ENCODE measurements at places on chromosomes 3 and 15. TPM values are rescaled to one million over a fixed set of nuclear protein-coding genes. Genes with fewer than 3 reads are reported as not detected.

DNA sequence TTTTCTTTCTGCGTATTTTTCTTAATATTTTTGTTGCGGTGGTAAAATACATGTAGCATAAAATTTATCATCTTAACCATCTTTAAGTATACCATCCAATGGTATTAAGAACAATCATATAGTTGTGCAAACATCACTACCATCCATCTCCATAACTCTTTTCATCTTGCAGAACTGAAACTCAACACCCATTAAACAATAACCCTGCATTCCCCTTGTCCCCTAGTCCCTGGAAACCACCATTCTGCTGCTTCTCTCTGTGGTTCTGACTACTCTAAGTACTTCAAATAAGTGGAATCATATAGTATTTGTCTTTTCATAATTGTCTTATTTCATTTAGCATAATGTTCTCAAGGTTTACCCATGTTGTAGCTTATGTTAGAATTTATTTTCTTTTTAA is 67.3 kb upstream of the EOMES start:
- H3K4me1 ChIP-seq: no peaks in the 10 kb centered on the region
- no peak for DNase-seq
- H3K27me3 ChIP-seq: no peaks in the 10 kb centered on the region
- H3K4me3 ChIP-seq: no peak overlapping the region

- H3K27me3 ChIP-seq: no peaks in the 10 kb centered on the region
- H3K4me1 ChIP-seq: peaks cover 15% of the 10 kb centered on the region
- no peak overlapping the region for H3K27ac ChIP-seq
- no peak for DNase-seq
- H3K36me3 ChIP-seq: no peaks in the 10 kb centered on the region
- no peak overlapping the region for H3K4me3 ChIP-seq
Measured at GRCh38 chr15:63434576-63435186, 53.0 kb upstream of the CA12 start.

GRCh38 chr3:129563850-129564535 is 21.0 kb downstream of the H1-8 start:
- no peak for DNase-seq
- H3K4me3 ChIP-seq: no peak overlapping the region
- H3K4me1 ChIP-seq: peaks cover 84% of the 10 kb centered on the region
- peaks cover 91% of the 10 kb centered on the region for H3K36me3 ChIP-seq

DNA sequence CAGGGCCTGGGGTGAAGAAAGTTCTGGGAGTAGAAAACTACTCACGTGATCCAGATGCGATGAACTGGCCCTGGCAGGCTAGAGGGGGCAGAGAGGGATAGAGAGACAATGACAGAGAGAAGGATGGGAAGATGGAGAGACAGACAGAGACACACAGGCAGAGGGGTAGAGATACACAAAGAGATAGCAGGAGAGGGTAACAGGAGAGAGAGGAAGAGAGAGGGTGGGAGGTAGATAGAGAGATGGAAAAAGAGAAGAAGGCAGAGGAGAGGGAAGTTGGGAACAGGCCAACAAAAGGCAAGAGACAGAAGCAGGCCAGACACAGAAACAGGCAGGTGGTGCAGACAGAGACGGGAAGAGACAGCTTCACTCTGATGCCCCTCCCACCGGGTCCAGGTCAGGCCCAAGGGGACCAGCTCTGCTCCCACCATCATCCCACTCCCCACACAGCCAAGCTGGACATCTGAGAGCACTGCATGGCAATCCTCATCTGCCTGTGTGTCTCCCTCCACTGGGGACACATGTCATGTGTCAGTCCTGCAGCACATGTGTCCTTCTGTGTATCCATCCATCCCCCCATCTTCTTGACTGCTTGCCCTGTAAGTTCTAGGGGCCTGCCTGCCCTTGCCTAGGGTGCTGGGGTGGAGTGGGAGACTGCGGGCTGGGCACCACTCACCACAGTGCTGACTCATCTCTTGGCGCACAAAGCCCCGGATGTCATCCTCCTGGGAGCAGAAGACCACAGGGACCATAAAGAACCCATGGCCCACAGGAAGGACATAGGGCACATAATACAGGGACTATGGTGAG is 2.2 kb upstream of the UCN2 start:
- no peak for DNase-seq
- H3K4me1 ChIP-seq: no peaks in the 10 kb centered on the region
- H3K4me3 ChIP-seq: no peak overlapping the region
- no peaks in the 10 kb centered on the region for H3K27me3 ChIP-seq

DNA sequence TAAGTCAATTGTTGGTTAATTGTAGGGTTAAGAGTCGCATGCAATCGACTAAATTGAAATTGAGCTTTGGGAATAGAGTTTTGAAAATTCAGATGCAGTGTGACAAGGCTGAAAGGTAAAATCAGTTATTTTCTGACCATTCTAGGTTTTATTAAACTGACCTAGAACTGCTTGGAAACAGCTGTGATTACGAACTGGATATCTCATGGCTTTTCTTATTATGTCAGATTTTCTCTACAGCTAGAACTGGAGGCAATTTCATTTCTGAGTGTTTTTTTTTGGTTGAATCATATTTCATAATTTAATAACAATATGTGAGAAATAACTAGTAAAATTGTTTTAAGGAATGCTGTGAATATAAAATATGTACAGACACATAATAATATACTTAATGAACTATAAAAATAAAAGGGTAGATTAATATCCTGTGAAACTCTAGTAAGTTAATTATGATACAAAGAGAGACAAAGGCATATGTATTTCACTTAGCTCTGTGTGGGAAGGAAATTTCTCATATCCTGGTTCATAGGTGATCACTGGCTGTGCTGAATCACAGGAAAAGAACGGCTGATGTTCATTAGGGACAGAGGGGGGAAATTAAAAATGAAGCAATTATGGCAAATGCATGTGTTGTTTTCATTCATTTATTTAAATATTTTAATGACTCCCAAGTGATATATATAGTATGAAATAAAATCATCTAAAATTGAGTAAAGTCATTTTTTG is 403.2 kb downstream of the ZIC1 start:
- no peaks in the 10 kb centered on the region for H3K4me1 ChIP-seq
- no peak overlapping the region for H3K27ac ChIP-seq
- no peak overlapping the region for H3K4me3 ChIP-seq

DNA sequence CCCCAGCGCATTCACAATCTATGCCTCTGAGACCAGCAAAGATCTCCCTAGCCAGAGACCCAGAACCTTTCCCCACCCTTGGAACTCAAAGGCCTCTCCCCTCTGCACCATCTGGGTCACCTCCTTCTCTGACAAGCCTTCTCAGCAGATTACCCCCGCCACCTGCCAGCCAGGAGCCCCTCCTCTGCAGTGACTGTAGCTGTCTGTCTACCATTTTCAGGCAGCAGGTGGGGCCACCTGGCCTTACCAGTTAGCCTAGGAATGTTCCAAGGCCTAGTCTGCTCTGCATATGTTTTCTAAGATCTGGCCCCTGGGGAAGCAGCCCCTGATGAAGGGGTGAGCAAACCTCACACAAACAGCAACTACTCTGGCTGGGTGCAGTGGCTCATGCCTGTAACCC is 2.4 kb downstream of the MYLK start:
- no peak overlapping the region for H3K27ac ChIP-seq
- H3K36me3 ChIP-seq: no peaks in the 10 kb centered on the region
- H3K4me3 ChIP-seq: no peak overlapping the region
- H3K27me3 ChIP-seq: peaks cover 13% of the 10 kb centered on the region
- no peak for DNase-seq

- no peak for DNase-seq
- no peaks in the 10 kb centered on the region for H3K27me3 ChIP-seq
- H3K4me3 ChIP-seq: no peak overlapping the region
- no peak overlapping the region for H3K27ac ChIP-seq
- H3K36me3 ChIP-seq: no peaks in the 10 kb centered on the region
- no peaks in the 10 kb centered on the region for H3K4me1 ChIP-seq
Measured at GRCh38 chr15:39361497-39361896, 219.4 kb upstream of the THBS1 start.

DNA sequence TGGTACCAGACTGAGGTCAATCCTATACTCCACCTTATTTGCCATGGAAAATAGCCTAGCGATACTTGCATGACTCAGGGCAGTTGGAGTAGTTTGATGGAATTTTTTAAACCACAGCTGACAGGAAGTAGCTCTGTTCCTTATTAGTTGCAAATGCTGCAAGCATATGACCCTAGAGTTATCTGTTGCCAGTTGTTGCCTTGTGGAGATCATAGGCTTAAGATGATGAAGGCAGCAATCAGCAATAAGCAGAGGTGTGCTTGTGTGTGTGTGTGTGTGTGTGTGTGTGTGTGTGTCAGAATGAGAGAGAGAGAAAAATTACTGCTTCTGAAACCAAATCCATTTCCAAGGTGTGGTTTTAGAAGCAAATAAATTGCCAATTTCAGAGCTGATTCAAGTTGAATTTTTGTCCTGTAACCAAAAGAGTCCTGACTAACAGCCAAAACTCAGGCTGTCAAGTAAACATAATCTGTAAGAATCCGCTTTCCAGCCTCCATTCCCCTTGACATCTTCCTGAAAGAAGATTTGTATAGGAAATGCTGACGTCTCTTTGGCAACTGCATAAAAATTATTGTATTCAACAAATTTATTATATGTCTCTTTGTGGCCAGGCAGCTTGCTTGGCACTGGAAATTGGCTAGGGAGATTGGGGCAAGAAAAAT is 141.2 kb downstream of the SERPINI1 start:
- no peaks in the 10 kb centered on the region for H3K36me3 ChIP-seq
- H3K4me3 ChIP-seq: no peak overlapping the region
- no peaks in the 10 kb centered on the region for H3K27me3 ChIP-seq
- peaks cover 8% of the 10 kb centered on the region for H3K4me1 ChIP-seq

DNA sequence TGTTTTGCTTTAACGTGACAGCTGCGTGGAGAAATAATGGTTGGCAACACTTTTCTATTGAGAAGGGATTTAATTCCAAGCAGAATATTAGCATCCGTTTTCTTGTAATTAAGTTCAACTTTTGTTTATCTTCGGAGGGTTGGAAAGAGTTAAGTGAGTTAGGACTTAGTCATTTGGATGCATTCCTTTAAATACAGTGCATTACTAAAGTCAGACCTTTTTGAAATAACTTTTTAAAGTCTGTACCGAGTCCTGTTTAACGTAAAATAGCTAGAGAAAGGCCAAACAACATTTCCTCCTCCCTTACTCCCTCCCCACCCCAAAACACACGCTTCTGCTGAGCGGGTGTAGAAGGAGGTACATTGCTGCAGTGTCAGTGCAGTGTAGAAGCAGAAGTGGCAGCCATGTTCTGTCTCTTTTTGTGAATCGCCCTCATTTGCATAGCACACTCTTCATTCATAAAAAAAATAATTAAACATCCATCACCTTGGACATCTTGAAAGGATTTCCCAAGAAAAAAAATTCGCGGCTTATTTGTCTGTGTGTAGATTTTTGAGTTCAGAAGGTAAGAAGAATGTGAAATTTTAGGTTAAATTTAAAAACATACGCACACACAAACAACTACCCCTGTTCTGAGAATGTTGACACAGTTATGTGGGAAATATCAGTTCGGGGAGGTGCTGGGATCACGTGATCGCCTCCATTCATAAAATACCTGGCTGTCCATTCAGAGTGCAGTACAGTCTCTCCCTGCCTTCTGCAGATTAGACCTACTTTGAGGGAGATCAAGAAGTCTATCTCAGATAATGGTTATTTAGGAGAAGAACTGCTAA is 1.6 kb downstream of the SPRED1 start:
- H3K4me1 ChIP-seq: peaks cover 35% of the 10 kb centered on the region
- H3K36me3 ChIP-seq: no peaks in the 10 kb centered on the region
- peak; percentile 73 for DNase-seq

DNA sequence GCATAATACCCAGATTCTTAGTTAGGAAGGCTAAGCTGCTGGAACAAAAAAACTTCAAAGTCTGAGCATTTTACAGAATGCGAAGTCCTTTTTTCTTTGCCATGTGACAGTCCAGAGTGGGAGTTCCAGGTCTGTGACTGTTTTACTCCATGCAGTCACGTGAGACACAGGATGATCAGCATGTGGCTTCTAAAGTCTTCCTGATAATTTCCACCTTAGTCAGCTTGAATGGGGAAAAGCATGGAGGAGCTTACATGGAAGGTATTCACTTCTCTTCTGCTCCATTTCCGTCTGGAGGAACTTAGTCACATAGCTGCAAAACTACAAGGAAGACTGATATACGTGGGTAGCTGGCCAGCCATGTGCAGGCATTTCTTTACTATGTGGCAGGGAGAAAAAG is 1.7 kb downstream of the SNTN start:
- H3K4me1 ChIP-seq: no peaks in the 10 kb centered on the region
- no peaks in the 10 kb centered on the region for H3K27me3 ChIP-seq
- DNase-seq: no peak

GRCh38 chr3:14461006-14461747 is 58.8 kb downstream of the SLC6A6 start:
- H3K27ac ChIP-seq: peak overlapping the region; percentile 37
- no peak for DNase-seq
- no peak overlapping the region for H3K4me3 ChIP-seq
- H3K27me3 ChIP-seq: no peaks in the 10 kb centered on the region

- H3K27ac ChIP-seq: no peak overlapping the region
- no peak for DNase-seq
- no peak overlapping the region for H3K4me3 ChIP-seq
- no peaks in the 10 kb centered on the region for H3K36me3 ChIP-seq
- H3K4me1 ChIP-seq: peaks cover 14% of the 10 kb centered on the region
Measured at GRCh38 chr3:169158379-169158778, 505.1 kb downstream of the MECOM start.

DNA sequence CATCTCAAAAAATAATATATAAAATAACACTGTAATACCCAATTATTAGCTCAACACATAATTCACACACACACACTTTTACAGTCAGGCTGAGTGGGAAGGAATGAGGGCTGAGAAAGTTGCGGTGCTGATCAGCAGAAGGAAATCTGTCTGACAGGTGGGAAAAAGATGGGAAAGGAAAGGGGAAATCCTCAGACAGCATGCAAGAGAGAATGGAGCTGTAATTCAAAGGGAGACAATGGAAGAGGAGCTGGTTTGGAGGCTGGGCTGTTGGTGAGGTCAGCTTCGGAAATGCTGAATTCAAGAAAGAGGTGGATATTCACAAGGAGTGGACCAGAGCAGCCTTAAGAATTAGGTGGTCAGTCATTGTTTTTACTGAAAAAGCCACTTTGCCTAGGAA is 121.6 kb upstream of the LMOD3 start:
- no peaks in the 10 kb centered on the region for H3K27me3 ChIP-seq
- DNase-seq: no peak
- H3K4me3 ChIP-seq: no peak overlapping the region
- peaks cover 7% of the 10 kb centered on the region for H3K4me1 ChIP-seq

The ACOX2 gene
- 5.9 TPM for total RNA-seq

The ADAMTS9 gene
- 65.2 TPM for total RNA-seq

The CA12 gene
- total RNA-seq: 0.25 TPM

The LMCD1 gene
- total RNA-seq: 80.6 TPM

The TPRG1 gene
- total RNA-seq: 9.3 TPM

The STARD9 gene
- total RNA-seq: 23.6 TPM

The PPP1R14D gene
- not detected for total RNA-seq
